ENCODE measurements at places on chromosomes 2 and 18.
A peak's percentile ranks its signal among the peaks of the same experiment; 100 is the strongest.

GRCh38 chr2:205892665-205893259, 193.2 kb downstream of the INO80D start:
- DNase-seq, result no peak

GRCh38 chr18:67486534-67486933, 30.0 kb downstream of the DSEL start:
- DNase-seq, result no peak

- no peak for DNase-seq
Measured at GRCh38 chr2:40032650-40033319, 253.7 kb upstream of the THUMPD2 start.

- DNase-seq, result no peak
Measured at GRCh38 chr2:66929632-66930338, 467.3 kb upstream of the ETAA1 start.

DNA sequence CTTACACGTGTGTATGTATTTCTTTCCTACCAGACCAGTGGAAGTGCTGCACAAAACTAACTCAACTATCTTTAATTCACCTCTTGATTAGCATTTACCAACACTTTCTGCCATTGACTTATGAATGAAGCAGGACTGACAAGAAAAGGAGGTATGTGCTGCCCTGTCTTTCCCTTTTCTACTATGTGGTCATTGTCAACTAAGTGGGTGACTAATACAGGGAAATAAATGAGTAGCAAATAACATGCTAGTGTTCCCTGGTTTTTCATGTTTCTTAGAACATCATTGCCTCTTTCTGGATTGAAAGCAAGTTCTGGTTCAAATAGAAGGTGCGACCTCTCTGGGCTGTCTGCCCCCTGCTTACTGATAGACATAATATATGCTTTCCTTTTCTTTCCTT, 58.0 kb downstream of the LINC00305 start:
- DNase-seq, result no peak

DNA sequence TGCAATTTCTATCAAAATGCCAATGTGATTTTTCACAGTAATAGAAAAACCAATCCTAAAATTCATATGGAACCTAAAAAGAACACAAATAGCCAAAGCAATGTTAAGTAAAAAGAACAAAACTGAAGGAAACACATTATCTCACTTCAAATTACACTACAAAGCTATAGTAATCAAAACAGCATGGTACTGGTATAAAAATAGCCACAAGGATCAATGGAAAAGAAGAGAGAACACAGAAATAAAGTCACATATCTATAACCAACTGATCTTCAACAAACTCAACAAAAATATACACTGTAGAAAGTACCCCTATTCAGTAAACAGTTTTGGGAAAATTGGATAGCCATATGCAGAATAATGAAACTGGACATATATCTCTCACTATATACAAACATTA, 252.2 kb upstream of the CYP26B1 start:
- no peak for DNase-seq

DNA sequence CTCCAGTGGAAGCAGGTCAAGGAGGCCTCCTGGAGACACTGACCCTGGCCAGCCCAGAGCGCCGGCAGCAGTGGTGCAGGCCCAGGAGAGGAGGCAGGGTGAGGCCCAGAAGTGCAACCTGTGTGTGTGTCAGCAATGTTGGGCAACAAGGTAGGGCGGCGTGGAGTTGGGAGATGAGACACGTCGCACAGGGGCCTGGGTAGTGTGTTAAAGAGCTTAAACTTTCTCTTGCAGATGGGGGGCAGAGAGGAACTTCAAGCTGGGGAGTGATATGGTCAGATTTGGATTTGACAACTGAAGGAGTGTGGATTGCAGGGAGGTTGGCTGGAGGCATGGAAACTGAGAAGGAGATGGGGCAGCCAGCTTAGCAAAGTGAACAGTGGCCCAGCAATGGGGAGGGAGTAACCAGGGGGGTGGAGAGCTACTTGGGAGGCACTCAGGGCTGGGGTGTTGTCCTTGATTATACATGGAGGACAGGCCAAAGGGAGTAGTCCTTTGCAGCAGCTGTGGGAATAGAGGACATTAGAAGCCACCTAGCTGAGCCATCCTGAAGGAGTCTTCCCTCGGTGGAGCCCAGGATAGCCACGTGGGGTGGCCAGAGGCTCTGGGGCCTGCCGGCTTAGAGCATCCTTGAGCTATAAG, 278.6 kb upstream of the HS6ST1 start:
- no peak for DNase-seq

DNA sequence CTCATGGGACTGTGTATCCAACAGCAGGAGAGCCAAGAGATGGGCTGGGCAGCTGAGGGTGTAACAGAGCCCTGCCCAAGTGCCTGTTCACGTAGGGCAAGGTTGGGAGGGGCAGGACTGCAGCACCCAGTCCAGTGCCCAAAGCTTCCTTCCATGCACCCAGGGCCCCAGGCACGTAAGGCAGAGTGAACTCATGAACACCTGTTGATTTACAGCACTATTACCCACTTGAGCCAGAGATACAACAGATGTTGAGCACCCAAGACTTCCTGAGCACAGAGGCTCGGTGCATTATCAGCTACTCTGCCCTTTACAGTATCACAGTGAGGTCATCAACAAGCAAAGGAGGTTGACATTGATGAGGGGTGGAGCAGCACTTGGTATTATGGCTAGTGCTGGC, 50.2 kb upstream of the FHL2 start:
- DNase-seq, result peak; percentile 44

DNA sequence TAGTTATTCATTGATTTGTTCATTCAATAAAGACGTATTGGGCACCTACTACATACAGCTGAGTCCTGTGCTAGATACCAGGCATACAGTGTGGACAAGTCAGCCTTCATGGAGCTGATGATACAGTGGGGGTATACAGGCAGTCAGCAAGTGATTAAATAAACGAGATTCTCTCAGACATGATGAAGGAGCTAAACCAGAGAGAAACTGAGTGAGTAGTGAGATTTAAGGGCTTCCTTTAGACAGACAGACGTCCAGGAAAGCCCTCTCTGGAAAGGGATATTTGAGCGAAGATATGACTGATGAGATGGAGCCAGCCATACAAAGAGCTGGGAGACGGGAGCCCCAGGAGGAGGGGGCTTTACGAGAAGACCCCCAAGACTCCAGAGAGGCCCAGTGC, 122.6 kb upstream of the MYCN start:
- DNase-seq, result no peak

DNA sequence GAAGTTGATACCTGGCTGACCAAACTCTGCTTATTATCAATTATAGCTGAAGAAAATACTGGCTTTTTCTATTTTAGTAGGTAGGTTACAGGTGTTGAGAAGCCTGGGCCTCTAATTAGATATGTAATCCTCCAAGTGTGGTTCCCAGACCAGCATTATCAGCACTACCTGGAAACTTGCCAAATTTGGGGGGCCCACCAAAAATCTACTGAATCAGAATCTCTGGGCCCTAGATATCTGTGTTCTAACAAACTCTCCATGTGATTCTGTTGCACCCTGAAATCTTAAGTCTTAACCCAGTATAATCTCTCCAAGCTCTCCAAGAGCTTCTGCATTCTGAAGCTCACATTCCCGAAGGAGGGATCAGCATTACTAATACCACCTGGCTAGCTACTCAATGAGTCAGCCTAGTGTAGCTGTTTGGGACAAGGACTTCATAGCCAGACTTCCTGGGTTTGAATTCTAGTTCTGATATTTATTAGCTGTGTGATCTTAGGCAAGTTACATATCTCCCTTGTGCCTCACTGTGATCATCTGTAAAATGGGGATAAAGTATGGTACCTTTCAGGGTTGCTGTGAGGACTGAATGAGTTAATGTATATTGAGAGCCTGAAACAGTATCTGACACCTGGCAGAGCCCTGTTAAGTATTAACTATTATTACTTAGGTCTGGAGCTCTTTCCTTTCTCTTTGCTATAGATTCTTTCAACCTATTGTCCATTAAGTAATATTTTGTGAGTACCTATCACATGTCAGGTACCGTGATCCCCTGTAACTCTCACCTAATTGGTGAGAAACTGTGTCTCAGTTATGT, 94.1 kb upstream of the CD302 start:
- DNase-seq, result no peak

- no peak for DNase-seq
Measured at GRCh38 chr2:227884511-227884947, 13.1 kb downstream of the DAW1 start.

GRCh38 chr2:19819097-19820065, 82.4 kb downstream of the TTC32 start:
- no peak for DNase-seq

- no peak for DNase-seq
Measured at GRCh38 chr2:121599963-121600651, 49.2 kb downstream of the CLASP1 start.

DNA sequence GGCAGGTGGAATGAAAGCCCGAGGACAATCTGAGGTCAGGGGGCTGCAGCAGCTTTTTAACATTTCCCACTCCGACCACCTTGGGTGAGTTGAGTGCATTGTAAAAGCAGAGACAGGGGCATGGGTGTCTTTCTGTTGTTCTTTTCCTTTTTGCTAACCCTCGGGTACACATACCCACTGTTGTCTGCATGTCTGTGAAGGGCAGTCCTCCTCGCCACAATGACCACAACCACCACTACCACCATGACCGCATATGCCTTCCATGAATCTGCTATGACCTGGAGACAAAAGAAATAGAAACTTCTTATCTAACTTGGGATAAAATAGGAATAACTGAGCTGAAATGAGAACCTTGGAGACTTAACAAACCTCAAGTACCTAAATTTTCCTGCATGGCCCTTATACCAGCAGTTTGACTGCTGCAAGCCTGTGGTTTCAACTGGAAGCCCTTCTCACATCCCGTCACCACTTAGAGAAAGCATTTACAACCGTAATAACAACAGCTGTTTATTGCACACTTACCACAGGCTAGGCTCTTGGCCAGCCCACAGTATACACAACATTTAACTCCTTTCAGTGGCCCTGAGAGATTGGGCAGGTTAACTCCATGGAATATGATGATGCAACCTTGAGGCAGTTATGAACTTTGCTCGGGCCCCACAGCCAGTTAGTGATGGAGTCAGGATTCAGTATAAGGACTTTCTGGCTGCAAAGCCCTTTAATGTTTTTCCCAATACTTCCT, 80.3 kb downstream of the GYPC start:
- no peak for DNase-seq

DNA sequence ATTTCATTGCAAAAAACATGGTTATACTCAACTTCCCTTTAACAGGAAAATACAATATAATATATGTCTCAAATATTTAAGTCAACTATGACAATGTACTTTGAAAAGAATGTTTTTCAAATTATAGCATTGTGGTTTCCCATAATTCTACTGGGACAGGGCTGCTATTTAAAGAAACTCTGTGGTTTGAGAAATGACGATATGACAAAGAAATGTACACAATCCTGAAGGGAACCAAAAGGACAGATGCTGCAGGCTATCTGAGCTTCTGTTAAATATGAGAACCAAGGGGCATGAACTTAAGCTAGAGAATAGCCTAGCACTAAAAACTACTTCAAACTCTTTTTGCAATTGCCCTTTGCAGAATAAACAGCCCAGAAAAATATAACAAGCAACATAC, 415.9 kb downstream of the GRB14 start:
- DNase-seq, result no peak

DNA sequence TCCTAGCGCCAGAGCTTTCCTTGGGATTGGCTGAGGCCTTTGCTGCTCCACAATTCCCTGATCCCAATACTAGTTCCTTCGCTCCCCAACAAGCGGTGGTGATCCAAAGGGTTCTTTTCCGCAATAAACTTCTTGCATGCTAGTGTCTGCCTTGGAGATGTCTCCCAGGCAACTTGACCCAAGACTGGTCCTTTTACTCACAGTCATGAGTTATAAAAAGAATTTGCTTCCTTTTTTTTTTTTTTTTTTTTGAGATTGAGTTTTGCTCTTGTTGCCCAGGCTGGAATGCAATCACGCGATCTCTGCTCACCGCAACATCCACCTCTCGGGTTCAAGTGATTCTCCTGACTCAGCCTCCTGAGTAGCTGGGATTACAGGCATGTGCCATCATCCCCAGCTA, 89.8 kb upstream of the SP3 start:
- DNase-seq, result no peak

DNA sequence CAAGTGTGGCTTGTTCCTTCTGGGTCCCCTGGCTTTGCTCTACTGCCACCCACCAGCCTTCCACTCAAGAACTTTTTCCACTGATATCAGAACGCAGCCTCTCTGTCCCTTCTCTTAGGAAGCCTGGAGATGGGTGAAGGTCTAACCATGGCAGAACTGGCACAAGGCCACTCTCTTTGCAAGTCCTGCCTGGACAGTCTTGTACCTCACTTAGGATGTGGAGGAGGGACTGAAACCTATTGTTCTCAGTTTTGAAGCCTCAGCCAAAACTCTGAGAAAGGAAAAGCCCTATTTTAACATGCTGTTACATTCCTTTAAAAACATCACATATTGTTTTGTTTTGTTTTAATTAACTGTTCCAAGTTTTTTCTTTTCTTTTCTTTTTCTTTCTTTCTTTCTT, 58.9 kb upstream of the NCOA1 start:
- no peak for DNase-seq

DNA sequence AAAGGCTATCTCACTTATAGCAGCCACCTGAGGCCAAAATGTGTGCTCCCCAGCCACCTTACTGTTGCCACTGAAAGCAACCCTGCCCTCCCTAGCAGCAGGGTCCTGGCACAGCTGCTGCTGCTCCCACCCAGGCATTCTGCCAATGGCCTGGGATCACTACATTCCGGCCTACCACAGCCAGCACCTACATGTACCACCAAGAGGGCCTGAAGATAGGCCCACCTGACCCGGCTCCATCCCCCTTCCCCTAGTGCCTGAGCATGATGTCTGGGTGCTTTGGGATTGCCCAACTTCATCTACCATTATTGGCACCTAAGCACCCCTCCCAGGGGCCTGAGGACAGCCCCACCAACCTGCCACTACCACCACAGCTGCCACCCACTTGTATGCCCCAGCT, 34.6 kb upstream of the PAX3 start:
- no peak for DNase-seq

DNA sequence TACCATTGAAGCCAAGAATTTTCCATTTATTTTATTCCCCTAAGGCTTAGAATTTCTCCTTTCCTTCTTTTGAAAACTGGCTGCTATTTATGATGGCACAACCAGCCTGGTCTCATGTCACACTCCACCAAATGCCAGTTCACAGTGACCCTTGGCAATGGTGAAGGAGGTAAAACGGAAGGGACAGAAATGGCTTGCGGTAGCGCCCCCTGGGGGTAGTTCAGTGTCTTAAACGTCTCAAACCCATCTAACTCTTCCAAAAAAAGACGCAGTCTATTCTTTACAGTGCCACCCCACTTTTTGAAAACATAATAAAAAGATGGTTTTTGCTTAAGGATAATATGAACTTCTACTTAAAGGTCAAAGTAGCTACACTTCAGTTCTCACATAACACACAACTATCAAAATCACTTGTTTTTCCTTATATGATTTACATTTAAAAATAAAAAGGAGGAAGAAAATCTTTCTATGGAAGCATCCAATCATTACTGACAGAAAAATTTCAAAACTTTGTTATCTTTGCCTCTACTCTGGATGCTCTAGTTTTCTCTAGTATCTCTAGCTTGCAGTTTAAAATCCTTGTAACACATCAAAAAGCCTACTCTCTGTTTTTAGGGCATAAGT, 28.0 kb downstream of the PNO1 start:
- peak; percentile 32 for DNase-seq
